ENCODE measurements at places on chromosomes 2 and 18.

- no peak for DNase-seq
These were observed 31.2 kb downstream of the TWIST2 start for GRCh38 chr2:238879043-238879442.

DNA sequence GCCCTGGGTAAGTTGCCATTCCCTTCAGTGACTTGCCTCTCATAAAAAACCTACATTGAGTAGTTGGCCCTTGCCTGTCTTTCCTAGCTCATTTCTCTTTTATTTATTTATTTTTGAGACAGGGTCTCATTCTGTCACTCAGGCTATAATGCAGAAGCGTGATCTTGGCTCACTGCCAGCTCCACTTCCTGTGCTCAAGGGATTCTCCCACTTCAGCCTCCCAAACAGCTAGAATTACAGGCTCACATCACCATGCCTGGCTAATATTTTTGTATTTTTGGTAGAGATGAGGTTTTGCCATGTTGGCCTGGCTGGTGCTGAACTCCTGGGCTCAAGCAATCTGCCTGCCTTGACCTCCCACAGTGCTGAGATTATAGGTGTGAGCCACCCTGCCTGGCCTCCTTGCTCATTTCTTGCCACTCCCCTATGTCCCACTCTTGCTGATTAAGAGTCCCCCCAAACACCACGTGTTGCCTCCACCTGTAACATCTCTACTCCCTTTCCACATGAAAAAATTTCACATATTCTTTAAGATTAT is 12.6 kb downstream of the EVA1A start:
- no peak for DNase-seq

- DNase-seq = no peak
These were observed 815.0 kb upstream of the ID2 start for GRCh38 chr2:7866825-7867224.

DNA sequence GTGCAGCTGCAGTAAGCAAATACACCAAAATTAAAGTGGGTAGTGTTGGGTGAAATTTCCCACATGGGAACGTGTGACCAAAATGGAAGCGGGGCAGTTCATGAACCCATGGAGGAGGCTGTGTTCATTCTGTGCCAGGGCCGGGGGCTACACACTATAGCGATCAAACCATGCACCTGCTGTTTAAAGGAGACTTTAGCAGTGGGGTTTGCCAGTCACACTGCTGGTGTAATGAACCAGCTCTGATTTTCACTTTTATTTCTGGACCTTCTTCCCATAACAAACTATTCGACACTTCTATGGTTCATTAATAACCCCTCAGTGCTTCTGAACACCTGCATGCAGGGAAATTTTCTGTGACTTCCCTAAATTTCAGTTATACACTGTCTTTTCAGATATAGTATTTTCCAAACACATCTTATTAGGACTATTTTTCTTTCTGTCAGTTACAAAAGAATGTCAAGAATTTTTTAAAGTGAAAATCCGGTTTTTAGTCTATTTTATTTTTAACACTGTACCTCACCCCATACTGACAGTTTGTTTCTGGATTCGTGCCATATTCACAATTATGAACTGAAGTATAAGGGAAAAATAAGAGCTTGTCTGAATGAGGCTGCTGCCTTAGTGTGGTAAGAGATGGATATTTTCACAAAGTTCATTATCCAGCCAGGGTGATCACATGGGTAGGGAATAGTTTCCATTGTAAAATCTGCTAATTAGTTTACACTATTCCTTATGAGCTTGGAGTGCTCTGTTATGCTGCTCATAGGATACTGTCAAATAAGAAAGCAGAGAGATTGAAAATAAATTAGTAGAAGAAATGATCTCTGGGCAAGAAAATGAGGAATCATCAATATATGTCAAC is 111.3 kb upstream of the CAVIN2 start:
- no peak for DNase-seq

GRCh38 chr2:227471412-227471811 is 544 bp upstream of the AGFG1 start:
- no peak for DNase-seq

DNA sequence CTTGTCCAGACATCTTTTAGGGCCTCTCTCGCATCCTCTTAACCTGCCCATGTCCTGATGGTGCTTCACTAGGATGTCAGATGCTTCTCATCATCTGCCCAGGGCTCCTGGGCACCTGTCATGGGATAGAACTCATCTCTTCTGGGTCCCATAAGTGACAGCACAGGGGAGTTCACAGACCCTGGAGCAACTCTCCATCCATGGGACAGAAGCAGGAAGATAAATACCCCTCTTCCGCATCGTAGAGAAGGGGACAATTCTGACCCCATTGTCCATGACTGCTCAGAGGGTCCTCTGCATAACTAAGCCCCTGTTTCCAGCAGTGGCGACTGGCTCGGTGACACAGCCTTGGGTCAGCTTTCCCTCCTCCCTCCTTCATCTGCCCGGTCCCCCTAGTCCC is 82.3 kb downstream of the TWIST2 start:
- no peak for DNase-seq

DNA sequence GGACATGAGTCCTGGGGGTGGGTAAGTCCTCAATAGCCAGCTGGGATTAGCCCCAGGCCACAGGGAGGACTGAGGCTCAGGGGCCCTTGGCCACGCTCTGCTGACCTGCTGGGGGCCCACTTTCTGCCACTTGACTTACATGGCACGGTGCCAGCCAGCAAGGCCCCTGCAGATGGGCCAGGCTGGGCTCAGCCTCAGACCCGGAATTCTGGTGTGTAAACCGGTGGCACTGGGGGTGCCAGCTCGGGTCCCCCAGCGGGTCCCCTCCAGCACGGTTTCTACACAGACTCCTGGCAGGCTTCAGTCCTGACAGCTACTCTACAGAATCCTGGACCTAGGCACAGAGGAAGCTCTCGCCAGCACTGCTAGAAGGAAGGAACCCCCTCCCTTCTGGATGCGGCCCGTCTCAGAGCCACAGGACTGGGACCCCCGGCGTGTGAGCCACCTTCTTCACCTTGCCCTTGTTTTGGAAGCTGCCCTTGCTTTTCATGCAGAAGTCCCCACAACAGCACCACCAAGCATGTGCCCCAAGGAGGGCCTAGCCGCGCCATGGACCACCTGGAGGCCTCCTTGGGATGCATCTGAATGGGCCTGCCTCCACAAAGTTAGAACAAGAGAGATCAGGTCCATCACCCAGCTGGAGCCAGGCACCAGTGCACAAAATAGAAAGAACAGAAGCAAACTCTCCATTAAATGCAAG is 8.0 kb downstream of the HDAC4 start:
- no peak for DNase-seq

GRCh38 chr18:79986726-79987125 is 1.6 kb downstream of the TXNL4A start:
- no peak for DNase-seq

GRCh38 chr18:9117980-9118841 is 15.7 kb downstream of the NDUFV2 start:
- DNase-seq = no peak

DNA sequence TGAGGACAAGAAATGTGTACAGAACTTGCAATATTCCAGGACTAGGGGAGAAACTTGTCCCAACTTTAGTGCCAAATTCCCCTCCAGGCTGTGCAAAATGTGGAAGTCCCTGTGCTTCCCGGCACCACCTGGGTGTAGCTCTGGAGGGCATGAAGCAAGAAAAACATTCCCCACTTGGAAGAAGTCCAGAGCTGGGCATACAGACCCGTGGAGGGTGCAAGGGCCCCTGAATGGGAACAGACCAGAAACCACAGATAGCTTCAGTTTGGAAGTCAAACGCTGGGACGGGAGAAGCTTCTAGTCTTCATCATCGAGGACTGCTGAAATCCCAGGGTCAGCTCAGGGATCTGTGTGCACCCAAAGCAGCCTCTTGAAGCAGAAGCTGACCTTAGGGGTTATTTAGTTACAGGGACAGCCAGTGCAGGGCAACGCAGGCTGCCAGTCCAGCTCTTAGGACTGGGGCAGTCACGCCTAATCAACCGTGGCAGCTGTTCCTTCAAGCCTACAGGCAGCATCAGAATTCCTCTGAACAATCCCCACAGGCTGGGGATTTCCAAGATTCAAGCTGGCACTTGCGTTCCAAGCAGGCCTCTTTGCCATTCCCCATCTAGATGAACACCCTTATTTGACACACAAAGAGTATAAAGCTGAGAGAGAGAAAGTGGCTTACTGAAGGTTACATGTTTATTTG is 269.4 kb downstream of the LOXHD1 start:
- DNase-seq = no peak

Data from head of caudate nucleus (tissue), 42 donors.